Posterior vena cava (tissue), 2 donors: ENCODE measurements at places on chromosomes 16 and 17. TPM values are rescaled to one million over a fixed set of nuclear protein-coding genes. Genes with fewer than 3 reads are reported as not detected.

GRCh38 chr17:54992797-54993639 lies 24.5 kb downstream of the STXBP4 start:
- no peak for DNase-seq

GRCh38 chr17:47872651-47873161 lies 21.7 kb upstream of the SP6 start:
- DNase-seq, result no peak

DNA sequence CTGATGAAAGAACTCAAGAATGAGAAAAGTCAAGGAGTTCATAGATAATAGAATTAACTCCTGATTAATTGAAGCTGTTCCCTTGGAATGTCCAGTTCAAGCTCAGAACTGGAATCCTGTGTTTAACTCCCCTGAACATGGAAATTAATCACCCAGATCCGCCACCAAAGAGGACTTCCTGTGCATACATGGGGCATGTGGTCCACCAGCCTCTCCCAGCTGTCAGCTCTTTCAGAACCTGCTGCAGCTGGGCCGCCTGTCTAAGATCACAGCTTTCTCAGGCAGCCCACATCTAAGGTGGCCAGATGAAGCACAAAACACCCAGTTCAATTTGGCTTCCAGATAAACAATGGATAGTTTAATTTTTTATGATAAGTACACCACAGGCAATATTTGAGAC lies 203.7 kb upstream of the COX10 start:
- no peak for DNase-seq

DNA sequence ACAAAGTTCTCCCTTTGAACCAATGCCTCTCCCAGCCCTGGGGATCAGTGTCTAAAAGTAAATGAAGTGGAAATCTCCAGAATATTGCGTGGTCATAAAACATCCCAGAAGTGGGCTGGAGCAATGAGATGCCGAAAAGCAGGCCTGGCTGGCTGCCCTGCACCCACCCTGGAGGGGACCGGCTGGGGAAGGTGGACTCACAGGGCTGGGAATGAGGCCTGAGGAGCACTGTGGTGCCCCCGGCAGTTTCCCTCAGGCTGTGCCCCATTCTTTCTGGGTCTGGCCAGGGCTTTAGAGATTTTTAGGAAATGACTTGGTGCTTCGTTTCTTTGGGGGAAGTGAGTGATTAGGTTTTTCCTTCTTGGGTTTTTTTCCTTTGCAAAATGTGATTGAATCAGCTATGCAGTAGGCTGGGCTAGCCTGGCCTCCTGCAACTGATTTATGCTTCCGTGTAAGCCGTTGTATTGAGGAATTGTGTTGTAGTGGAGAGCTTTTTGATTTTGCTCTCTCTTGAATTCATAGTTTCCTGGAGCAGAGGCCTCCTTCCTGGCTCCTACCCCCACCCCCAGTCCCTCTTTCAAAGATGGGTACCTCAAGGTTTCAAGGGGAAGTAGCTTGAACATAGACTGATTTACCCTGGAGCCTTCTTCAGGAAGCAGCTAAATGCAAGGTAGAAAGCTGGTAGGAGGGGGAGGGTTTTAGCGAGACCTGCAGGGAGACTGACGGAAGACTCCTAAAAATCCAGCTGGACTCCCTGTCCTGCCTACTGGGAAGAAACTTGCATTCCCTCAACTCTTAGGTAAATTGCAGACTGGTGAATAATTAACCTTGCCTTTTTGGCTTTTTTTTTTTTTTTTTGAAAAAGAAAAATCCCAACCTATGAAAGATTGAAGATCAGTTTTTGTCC lies 170.2 kb downstream of the RAB11FIP4 start:
- no peak for DNase-seq

- DNase-seq, result no peak
Measured at GRCh38 chr16:14963281-14964173, 11.3 kb upstream of the PDXDC1 start.

- no peak for DNase-seq
Measured at GRCh38 chr16:87358250-87358649, 25.3 kb downstream of the FBXO31 start.

- no peak for DNase-seq
Measured at GRCh38 chr17:17196776-17197175, 9.4 kb downstream of the PLD6 start.

- DNase-seq, result no peak
Measured at GRCh38 chr17:19833914-19834313, 33.8 kb downstream of the ULK2 start.

- DNase-seq, result no peak
Measured at GRCh38 chr16:66728117-66728787, 23.2 kb downstream of the DYNC1LI2 start.

DNA sequence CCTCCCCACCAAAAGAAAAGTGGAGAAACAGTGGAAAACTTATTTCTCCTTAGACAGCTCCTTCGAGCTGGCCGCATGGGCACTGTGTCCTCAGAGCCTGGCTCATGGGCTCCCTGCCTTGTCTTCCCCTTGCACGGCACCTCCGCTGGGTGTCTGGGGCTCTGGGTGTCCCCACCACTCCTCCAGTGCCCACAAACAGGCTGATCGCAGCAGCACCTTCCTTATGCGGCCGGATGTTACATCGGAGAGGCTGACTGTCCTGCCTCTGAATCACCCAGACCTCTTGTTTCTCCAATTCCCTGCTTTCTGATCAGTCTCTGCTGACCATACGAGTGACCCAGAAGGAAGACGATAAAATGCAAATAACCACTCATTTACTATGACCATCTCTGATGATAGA lies 121.7 kb downstream of the SLC39A11 start:
- DNase-seq, result no peak

DNA sequence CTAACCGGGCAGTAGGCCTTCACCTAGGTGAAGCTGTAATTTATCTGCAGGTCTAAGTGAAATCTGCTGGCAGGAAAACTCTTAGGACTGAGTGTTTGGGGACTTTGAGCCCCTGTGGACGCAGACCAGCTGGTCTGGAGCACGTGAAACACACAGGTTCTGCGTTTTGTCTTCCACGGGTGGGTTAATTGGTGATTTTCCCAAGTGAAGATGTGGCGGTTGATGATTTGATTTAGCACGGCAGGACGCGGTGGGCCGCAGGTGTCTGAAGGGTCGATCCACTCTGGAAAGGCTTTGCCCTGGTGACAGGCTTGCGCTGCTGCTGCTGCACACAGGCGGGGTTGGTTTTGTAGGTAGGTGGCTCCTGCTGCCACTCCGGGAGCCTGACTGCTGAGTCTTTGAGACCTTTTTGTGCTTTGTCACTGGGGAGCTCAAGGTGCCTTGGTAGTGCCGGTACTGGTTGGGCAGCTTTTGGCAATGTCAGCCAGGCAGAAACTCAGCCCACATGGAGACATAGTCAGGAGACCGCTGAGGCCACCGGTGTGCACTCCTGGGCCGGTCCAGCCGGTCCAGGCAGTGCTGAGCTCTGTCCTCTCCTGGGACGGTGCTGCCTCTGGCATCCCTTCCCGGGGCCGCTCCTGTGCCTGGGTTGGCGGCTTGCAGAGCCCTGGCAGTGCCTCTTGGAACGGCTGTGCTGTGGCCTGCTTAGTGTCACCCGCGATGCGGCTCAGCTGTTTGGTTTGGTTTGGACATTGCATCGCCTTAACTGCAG lies 2.3 kb downstream of the BAIAP2 start:
- no peak for DNase-seq

GRCh38 chr16:414395-415169 lies 10.9 kb upstream of the RAB11FIP3 start:
- DNase-seq, result no peak

The PAFAH1B1 gene
- total RNA-seq, result 129 TPM

The KRTAP2-2 gene
- total RNA-seq, result not detected

The ATP2A3 gene
- 27.5 TPM for total RNA-seq

The CD79B gene
- 5.1 TPM for total RNA-seq

The CARD14 gene
- not detected for total RNA-seq

The LRRC75A gene
- 2.3 TPM for total RNA-seq

The COX6A2 gene
- total RNA-seq, result 1.1 TPM

The TMEM114 gene
- total RNA-seq, result not detected
